Fibroblast of skin of right biceps (primary cell): ENCODE measurements at places on chromosomes 4 and X.

DNA sequence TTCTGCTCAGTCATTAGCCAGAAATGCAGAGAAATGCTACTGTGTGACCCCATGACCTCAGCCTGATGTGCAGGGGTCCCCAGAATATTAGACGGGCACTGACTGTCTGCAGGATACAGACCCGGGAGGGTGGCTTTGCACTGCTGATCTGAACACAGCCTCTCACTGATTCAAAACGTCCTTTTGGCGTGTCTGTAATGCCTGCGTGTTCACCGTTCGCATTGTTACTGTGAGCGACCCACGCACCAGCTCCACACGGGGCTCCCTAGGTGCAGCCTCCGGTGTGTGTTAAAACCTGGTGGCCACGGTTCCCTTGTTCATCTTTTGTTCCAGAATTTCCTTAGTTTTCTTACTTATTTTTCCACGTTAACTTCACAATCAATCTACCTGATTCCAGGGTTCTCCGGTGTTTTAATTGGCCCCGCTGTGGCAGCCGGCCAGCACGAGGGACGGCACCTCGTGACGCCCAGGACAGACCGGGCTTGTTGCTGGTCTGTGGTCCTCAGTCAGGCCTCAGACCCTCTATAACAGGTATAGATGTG lies 32.0 kb upstream of the SPON2 start:
- DNase-seq, result no peak

DNA sequence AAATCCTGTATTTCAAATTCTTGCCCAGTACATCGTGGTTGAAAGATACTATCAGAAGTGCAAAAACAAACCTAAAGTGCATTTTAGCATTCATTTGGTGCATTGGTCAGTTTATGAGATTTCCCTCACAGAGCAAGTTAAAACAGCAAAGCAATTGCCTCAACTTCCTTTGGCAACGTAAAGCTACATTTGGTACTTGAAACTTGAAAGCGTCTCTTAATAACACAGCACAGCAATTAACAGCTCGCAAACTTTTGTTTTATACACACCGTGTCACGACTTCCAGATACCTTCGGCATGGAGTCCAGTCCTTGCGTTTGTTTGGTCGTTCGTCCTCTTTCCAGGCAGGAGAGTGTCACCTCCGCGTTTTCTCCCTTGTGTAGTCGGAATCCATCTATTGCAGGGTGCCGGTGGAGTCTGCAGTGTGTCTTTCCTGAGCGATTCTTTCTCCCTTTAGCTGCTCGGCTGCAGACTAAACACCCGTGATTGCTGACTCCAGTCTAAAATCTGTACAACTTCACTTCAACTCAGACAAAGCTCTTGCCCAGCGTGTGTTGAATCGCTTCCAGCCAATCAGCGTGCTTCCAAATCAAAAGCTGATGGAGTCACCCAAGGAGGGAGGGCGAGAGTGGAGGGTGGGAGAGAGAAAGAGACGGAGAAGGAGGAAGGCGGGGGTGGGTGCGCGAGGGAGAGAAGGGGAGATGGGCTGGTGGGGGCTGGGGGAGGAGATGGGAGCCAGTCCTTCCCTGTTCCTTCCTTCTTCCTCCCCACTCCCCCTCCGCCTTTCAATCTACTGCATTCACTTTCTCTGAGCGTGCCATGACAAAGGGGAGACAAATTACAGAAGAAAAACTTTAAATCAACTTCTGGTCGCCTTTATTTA lies at the start of gene PCDH18:
Gene PCDH18 (minus strand): TSS at position 509 of the 883 bp plus-strand sequence. CDS start 406 bp downstream, at position 103.
- DNase-seq, result peak; percentile 100

DNA sequence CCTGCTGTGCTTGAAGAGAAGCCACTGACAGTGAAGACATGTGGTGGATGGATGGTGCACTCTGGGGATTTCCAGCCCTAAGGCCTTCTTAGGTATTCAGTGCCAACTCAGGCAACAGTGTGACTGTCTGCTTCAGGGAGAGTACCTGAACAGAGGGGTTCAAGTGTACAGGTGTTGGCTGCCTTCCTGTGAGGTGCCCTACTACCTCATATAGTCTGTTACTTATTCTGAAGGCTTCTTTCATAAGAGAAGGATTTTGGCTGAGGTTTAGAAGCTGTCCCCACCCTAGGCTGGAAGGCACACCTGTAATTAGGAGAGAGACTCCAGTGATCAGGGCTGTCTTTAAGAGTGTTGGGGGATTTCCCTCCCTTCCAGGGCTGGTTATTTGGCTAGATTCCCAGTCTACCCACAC lies 1.8 kb downstream of the FTHL17 start:
- DNase-seq, result no peak

- DNase-seq, result no peak
Measured at GRCh38 chr4:182105416-182105815, 137.8 kb upstream of the TENM3 start.

DNA sequence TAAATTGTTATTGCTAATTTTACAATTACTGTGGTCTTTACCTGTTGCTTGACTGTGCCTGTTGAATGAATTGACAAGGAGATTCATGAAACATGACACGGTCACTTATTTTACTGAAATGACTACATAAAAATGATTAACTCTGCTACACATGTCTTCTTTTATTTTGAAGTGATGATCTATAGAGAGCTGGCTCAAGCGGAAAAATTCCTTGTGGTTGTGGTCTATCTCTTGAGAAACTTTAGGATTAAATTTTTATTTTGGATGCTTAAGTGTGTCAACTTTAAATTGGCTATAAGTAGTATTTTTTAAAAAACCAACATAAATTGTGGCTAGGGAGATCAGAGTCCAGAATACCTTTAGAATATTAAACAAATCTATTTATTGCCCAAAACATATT lies 131.8 kb upstream of the PITX2 start:
- DNase-seq, result peak; percentile 79

DNA sequence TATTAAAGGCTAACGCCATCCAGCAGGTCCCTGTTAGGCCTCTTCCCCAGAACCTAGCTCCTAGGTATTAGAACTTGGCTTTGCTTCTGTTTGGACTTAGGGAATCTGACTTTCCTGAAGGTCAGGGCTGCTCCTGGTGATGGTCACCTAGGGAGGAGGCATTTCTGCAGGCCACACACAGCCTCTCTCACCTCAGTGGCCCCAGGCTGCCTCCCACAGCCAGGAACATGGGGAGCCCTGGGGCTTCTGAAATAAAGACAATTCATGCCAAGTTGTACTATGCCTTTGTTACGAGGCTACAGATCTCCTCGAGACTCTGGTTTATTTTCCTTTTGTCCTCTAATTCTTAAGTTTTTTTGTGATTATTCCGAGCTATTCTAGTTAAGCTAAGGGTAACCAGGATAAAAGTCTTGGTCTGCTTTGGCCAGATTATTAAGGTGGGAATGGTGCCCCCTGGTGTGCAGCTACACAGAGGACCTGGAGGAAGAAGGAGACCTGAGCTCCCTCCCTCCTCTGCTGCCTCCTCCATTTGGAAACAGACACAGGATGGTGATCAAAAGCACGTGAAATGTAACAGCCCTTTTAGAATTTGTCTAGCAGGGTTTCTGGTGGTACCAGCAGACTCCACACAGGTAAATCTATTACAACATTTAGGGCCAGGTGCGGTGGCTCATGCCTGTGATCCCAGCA lies 131.0 kb downstream of the DCLK2 start:
- DNase-seq, result peak; percentile 68

- DNase-seq, result no peak
Measured at GRCh38 chr4:23890369-23891063, 669 bp upstream of the PPARGC1A start.

DNA sequence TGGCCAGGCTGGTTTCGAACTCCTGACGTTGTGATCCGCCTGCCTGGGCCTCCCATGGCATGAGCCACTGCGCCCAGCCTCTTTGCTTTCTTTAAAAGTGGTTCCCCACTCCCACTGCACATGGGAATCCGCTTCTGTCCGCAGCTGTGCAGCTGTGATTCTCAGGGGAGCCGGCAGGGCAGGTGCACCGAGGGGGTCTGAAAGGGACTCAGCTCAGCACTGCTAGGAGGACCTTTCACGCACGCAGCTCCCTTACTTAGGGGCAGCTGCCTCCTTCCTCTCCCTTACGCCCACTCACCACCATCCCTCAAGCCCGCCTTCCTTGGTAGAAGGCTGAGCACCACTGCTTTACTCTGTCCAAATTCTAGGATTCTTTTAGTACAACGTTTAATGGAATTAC lies 40.4 kb upstream of the CYP4V2 start:
- no peak for DNase-seq

- DNase-seq, result no peak
Measured at GRCh38 chrX:32642283-32642682, 569.1 kb downstream of the DMD start.

- no peak for DNase-seq
Measured at GRCh38 chr4:133474501-133474900, 325.4 kb downstream of the PCDH10 start.

- no peak for DNase-seq
Measured at GRCh38 chr4:140094438-140095420, 59.3 kb downstream of the MAML3 start.

GRCh38 chr4:234178-234577 lies 71.1 kb downstream of the ZNF732 start:
- DNase-seq, result no peak

GRCh38 chr4:145289403-145290076 lies 109.2 kb upstream of the OTUD4 start:
- peak; percentile 81 for DNase-seq

DNA sequence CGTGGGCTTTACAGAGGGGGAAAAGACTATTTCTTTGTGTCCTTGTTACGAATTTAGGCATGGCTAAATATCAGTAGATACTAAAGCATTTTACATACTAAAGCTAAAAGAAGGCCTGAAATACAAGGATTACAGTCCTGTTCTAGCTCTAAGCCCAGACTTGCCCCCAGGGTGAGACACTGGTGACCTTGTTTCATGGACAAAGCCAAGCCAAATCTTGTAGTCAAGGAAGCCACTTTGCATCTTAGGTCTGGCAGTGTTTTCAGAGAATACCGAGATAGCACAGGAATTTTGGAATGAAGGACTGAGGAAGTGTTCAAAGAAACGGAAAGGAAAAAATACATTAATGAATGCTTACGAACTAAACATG lies 733 bp upstream of the G3BP2 start:
- no peak for DNase-seq

DNA sequence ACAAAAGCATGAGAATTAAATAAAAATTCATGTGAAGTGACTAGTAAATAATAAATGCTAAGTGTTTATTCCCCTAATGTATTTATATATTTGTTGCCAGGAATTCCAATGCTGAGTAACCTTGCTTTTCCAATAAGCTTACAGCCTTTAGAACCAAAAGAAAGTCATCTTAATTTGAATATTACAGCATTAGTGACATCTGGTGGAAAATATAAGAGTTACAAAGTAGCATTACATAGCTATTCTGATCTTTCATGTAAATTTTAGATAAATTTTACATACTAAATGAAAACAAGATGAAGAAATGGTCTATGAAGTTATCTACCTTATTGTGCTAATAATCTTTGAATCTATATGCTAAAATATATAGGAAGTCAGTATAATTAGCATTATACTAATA lies 10.4 kb downstream of the MAD2L1 start:
- DNase-seq, result peak; percentile 29

DNA sequence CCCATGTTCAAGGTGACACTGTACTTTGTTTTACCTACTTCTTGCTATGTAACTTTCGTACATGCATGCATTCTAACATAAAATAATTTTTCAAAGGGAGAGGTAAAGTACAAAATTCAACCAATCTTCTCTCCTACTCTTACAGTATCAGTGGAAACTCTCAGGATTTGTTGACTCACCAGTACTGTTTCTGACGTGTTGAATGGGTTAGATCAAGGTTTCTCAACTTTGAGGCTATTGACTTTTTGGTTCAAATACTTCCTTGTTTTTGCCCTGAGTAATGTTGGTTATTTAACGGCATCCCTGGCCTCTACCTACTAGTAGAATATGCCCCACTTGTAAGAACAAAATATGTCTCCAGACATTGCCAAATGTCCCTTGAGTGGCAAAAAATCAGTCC lies 94.6 kb upstream of the SMAD1 start:
- no peak for DNase-seq

DNA sequence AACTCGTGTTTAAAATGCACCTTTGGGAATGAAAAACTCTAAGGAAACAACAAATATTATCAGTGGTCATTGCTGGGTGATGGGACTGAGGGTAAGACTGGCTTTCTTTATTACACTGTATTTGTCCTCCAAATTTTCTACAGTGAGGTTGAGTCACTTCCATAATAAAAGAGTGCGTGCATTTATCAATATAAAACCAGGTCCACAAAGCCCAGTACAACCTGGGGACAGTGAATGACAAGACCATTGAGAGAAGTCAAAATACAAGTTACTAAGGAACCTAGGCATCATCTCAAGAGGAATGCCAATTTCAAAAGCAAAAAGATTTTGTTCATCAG lies 76.4 kb downstream of the MAGED4 start:
- no peak for DNase-seq

DNA sequence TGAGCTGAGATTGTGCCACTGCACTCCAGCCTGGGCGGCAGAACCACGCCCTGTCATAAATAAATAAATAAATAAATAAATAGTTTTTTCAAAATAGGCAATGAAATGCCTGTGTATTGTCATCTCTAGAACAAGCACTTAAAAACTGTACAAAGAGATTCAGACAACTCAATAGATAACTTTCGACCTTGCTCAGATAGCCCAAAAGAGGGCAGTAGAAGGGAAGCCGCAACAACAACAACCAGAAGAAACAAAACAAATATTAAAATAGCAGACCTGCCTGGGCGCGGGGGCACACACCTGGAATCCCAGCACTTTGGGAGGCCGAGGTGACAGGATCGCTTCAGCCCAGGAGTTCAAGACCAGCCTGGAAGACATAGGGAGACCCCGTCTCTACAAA lies 9.4 kb upstream of the CLDN34 start:
- no peak for DNase-seq

DNA sequence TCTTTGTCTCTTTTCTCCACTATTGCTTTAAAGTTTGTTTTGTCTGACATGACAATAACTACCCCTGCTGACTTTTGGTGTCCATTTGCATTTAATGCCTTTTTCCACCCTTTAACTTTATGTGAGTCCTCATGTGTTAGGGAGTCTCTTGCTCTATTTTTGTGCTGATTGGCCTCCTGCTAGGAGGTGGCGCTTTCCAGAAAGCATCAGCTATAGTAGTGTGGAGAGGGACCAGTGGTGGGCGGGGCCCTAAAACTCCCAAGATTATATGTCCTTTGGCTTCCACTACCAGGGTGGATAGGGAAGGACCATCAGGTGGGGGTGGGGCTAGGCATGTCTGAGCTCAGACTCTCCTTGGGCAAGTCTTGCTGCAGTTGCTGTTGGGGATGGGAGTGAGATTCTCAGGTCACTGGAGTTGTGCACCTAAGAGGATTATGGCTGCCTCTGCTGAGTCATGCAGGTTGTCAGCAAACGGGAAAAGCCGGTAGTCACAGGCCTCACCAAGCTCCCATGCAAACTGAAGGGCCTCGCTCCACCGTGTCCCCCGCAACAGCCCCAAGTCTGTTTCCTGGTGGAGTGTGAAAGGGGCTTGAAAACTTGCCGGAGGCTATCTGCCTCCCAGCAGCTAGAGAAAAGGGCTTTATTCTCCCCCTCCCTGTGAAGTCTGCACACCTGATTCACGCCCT lies 156.3 kb downstream of the CPEB2 start:
- no peak for DNase-seq

- no peak for DNase-seq
Measured at GRCh38 chr4:140281828-140282552, 91.5 kb upstream of the SCOC start.

GRCh38 chrX:133516686-133517085 lies 101.4 kb upstream of the GPC4 start:
- no peak for DNase-seq
